ENCODE measurements at places on chromosomes 3 and 15.

GRCh38 chr15:75651810-75652543, 4.3 kb downstream of the SNX33 start:
- DNase-seq, result no peak

DNA sequence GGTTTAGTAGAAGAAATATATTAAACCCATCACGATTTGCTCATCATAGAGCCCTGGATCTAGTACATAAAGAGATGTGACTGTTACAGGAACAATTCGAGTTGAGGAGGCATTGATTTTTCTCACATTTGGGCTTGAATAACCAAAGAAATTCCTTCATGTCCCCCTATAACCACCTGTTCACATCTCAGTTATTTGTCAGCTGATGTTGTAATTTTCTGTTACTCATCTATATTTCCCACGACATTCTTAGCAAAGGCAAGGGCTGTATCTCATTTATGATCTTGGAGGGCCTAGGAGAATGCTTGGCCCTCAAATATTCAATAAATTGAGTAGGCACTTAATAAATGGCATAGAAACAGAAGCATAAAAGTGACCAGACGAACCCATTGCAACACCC, 36.4 kb upstream of the GYG1 start:
- no peak for DNase-seq

GRCh38 chr3:65776081-65776480, 262.6 kb downstream of the MAGI1 start:
- DNase-seq, result no peak

DNA sequence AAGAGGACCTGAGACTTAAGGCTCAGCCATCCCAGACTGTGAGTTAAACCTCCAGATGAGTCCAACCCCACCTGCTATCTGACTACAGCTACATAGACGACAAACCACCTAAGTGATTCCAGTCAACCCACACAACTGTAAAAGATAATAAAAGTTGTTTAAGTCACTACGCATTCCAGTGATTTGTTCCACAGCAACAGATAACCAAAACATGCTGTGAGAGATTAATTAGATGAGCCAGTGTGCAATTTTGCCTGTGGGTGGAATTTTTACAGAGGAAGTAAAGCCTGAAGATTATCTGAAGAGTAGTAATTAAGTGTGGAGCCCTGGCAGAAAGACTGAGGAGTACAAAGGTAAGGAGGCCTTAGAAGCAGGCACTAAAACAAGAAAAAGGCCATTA, 5.4 kb downstream of the BTBD1 start:
- peak; percentile 18 for DNase-seq

DNA sequence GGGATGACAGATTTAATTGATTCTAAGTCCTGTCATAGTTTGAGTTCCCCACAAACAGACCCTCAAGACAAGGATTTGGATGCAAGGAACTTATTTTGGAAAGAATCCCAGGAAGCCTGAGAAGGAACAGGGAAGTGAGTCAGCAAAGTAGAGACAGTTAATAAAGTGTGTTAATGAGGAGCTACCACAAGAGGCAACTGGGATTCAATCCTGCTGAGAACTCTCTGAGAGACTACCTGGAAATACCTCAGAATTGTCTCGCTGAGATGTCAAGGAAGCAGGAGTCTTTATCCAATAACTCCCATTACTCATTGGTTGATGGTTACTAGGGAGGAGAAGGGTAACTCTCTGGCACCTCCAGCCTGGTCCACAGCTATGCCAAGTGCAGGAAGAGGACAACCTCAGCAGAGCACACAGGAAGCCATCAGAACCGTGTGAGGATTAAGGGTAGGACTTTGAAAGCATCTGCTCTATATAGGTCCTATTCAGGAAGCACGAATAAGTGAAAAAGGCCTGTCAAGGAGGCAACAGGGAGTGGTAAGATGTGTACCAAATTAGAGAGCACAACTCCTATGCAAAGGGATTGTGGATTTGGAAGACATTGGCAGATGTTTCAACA, 311.1 kb upstream of the KCNH8 start:
- DNase-seq, result no peak

DNA sequence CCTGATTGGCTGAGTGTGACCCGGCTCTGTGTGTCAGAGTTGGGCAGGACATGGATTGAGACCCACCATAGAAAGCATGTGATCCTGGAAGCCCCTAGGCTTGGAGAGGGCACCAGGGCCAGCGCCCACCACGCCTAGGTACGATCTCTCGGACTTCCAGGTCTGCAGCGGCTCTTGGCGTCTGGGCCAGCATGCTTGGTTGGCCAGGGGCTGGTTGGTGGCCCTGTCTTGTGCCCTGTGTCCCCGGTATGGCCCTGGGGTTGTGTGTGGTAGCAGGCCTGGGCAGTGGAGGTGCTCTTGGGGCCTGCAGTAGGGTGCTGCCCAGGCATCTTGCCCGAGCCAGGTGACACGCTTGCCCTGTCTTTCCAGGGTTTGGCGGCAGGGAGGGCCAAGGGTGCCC, 210.6 kb downstream of the UBE3A start:
- no peak for DNase-seq

- DNase-seq, result no peak
These were observed 545.8 kb upstream of the ADAMTS9 start for GRCh38 chr3:65233561-65233960.

GRCh38 chr15:40927873-40928806, 1.0 kb upstream of the DLL4 start:
- no peak for DNase-seq

DNA sequence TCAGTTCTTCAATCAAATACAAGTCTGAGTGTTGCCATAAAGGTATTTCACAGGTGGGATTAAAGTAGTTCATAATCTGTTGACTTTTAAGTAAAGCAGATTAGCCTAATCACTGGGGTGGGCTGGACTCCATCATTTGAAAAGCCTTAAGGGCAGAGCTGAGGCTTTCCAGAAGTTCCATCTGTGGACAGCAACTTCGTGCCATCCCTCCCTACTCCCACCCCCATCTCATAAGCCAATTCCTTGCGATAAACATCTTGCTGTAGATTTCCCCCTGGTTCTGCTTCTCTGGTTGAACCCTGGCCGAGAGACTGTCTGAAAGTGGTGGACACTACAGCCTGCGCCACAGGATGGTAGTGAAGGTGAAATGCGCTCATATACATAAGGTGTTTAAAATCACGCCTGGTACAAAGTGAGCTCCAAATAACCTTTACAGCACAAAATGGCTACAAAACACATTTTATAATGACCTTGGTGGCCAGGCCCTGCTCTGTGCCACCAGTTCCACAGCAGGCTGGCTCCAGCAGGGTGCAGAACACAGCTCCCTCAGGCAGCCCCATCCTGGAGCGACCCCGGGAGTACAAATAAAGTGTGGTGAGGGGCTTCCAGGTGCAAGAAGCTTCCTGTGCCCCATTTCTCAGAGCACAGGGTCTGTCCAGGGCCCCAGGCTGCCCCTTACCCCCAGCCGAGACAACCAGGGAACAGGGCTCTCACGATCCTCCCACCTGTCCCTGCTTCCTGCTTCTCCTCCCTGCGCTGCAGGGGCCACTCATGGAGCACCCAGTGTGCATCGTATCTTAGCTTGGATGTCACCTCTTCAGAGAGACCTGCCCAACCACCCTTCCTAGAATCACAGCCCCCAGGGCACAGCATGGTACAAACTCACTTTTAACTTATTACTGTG, 25.8 kb upstream of the GATA2 start:
- no peak for DNase-seq
